ENCODE measurements at places on chromosomes 11 and 22.

DNA sequence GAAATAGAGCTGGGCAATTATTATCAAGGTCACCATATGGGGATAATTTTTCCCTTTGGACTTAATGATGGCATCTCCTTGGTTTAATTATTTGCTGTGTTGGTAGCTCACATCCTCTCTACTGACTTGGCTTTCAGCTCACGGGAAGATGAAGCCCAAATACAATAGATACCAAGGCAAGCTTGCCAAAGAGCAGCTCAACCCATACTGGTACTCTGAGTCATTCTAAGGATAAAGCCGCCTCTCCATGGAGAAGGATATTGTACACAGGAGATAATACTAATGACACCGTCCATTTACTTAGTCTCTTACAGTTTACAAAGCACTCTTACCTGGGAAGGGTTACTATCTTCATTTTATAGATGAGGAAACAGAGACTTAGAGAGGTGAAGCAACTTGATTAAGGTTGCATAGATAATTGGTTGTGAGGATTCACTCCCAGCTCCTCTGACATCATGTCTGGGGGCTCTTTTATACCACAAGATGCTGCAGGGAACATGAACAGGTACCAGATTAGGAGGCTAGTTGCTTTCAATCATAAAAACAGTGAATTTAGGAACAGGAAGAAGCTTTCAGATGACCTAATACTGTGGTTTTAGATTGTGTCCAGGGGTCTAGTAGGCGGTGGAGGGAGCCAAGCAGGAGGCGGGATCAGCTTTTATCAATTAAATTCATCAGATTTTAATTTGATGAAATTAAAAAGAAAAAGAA lies 48.3 kb upstream of the PICALM start:
- peak; percentile 16 for DNase-seq

DNA sequence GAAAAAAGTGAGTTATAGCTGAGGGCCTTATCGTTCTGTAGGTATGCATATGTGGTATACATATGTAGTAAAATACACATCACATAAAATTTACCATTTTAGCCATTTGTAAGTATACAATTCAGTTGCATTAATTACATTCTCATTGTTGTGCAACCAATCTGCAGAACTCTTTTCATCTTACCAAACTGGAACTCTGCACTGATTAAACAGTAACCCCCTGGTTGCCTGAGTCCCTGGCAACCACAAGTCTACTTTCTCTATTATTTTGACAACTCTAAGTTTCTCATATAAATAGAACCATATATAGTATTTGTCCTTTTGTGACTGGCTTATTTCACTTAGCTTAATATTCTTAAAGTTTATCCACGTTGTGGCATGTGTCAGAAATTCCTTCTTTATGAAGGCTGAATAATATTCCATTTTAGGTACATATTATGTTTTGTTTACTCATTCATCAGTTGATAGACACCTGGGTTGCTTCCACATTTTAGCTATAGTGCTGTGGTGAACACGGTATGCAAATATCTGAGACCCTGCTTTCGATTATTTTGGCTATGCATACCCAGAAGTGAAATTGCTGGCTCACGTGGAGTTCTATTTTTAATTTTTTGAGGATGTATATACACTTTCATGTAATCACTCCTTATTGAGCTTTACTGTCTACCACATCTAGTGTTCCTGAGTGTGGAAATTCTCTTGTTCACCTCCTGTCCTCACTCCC lies 1.6 kb upstream of the DDX10 start:
- no peak for DNase-seq

DNA sequence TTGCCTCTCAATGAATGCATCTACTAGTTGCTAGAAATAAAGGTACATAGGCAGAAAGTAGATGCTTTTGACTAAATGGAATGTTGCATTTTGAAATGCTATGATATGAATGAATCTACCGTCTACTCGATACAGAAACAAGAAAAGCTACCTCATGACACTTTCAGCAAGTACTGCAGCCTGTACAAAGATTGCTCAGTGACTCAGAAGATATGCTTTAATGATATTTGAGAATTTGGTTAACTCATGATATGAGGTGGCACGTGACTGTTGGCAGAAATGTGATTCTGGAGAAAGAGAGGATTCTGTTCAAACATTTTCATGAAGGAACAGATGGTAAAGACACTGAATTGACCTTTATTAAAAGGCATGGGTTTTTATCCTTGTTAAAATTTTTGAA lies 76.0 kb downstream of the HSD17B12 start:
- peak; percentile 22 for DNase-seq

GRCh38 chr11:35288817-35289541 lies 130.4 kb downstream of the SLC1A2 start:
- DNase-seq, result peak; percentile 91

- peak; percentile 37 for DNase-seq
These were observed 610.7 kb downstream of the NTM start for GRCh38 chr11:131980888-131981668.

DNA sequence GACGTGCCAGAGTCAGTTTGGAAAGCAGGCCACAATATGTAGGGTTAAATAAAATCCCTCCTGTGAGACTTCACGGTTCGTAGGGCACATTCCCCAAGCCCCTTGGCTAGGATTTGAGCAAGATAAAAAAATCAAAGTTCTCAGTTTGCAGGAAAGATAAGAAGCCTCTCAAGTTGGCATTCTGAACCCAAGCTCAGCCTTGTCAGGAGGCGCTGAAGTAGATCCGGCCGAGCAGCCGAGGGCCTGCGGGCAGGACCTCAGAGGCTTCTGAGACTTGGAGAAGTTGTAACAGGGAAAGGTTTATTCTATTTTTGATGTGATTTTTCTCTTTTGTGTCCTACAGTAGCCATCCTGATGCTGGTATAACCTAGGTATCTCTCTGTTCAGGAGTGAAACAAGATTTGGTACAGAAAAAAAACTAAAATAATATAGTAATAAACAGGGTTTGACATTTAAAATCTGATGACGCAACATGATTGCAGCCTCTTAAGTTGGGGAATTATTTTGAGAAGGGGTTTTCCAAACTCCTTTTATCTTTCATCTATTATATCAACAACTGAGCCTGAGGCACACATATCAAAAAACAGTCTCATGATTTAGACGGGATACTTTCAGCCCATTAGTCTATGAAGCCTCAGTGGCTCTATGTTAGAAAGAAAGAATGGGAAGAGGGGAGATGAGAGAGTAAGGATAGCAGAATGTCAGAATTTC lies 10.1 kb downstream of the PATE2 start:
- no peak for DNase-seq

DNA sequence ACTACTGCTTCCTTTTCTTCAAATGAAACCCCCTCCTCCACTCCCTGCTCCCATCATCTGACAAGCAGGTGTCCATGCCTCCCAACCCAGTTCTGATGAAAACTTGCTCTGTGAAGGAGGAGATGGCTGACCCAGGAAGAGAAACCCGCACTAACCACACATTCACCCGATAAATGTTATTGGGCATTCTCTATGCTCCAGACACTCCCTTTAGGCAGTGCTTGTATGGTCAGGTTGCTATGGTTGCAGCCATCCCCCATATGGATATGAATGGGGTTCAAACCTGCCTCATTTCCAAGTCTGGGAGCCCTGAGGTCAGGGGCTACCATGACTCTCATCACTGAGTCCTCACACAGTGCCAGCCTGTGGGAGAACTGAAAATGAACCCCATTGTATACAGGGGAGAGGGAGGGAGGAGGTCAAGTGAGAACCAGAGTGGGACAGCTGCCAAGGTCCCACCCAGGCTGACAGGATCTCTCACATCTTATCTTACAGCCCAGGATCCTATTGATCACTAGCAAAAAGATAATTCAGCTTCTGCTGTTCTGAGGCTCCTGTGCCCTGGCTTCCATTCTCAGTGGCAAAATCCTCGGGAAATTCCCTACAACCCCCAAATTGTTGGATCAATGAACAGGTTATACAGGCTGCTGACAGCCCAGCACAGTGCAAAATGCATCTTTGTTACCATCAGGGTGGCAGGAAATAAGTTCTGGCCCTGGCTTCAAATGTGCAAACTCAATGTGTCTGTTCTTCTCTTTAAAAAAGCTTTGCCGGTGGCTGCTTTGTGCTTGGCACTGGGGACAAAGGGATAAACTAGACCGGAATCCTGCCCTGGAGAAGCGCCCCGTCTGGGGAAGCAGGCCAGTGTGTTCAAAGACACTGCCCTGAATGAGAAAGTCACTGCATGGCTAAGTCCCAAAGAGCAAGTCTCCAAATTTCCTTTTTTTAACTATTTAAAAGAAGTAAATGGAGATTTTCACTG lies 22.7 kb upstream of the ACER3 start:
- DNase-seq, result no peak

- DNase-seq, result peak; percentile 9
These were observed 41.3 kb upstream of the SLN start for GRCh38 chr11:107752949-107753822.

GRCh38 chr11:1839924-1840779 lies 1.4 kb downstream of the TNNI2 start:
- DNase-seq, result no peak

DNA sequence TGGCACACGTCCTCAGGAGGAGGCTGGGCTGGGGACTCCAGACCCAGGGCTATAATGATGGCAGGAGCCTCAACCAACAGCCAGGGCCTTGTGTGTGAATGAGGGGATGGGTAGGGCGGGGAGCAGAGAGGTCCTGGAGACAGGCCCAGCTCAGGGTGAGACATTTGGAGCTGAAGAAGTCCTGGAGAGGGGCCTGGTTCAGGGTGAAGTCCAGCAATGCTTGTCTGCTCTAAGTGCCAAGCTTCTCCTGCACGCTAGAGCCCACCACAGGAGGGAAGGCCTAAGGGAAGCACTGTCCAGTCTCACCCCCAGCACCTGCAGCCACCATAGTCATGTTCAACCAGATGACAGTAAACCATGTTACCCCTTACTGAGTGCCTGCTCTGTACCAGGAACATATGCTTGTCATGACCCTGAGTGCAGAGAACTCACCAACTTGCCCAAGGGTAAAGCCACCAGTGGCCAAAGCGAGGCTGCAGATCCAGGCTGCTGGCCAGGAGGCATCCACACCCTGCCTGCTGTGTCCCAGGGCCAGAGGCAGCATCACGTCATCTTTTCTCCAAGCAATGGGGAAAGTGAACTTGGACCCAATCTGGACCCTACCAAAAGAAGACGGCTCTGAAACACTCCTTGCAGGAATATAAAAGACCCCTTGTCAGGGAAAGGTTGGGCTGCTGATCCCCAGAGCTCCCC lies 24.0 kb downstream of the LMO1 start:
- DNase-seq, result no peak

GRCh38 chr11:986270-986951 lies 50.1 kb downstream of the MUC6 start:
- DNase-seq, result no peak

GRCh38 chr22:27407369-27407985 lies 394.1 kb downstream of the MN1 start:
- DNase-seq, result no peak

GRCh38 chr11:100785148-100785983 lies 98.3 kb downstream of the ARHGAP42 start:
- DNase-seq, result no peak

GRCh38 chr22:45584621-45585436 lies 82.1 kb downstream of the FBLN1 start:
- DNase-seq, result no peak

GRCh38 chr22:34993548-34993947 lies 72.4 kb upstream of the ISX start:
- no peak for DNase-seq

GRCh38 chr22:20989323-20990138 lies 7.4 kb downstream of the LZTR1 start:
- peak; percentile 38 for DNase-seq

DNA sequence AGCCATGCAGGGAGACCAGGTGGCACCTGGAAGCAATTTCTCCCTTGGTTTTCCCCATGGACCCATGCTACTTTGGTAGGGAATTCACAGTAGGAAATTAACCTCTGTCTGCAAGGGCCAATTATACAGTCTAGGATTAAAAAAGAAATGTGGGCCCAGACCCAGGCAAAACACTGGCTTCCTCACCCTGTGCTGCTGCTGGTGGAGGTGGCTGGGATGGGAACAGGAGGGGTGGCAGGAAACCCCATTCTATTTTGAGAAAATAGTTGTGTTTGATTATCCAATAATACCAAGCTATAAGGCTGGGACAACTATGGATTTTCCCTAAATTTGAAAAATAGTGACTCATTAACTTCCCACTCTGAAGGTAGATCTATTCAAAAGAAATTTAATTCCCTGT lies 417.0 kb upstream of the NARS2 start:
- no peak for DNase-seq

DNA sequence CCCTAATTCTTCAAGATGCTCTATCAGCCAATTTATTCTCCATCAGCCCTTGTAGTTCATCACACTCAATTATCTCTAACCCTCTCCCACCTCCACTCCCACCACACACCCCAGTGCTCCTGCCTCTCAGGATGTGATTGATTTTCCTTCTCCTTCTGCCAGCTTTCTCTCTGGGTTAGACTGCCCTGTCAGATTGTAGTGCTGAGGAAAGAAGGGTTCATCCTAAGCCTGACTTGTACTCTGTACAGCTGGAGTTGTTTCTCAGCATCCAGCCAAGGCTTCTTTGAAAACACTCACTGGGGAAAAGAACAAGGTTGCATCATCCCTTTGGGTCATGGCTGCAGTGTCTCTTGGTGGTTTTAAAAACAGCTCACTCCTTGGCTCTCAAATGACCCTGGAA lies 61.2 kb downstream of the CECR2 start:
- DNase-seq, result peak; percentile 65

DNA sequence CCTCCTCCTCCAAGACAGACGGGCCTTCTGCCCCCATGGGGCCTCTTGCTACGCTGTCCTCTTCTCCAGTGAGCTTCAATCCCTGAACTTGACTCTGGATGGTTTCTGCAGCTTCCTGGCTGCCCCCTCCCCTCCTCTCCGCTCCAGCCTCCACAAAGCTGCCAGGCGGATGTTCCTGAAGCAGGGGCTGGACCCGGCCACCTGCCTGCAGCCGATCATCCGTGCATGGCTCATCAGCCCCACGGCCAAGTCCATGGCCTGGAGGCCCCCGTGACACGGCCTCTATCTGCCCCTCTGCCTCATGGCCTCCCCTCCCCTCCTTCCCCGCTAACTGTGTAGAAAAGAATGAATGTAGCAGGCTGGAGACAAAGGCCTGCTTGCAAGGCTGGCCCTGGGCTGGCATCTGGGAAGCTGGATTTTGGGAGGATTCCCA lies 6.8 kb upstream of the SUN2 start:
- no peak for DNase-seq

GRCh38 chr11:66363805-66364535 lies 7.6 kb downstream of the SLC29A2 start:
- DNase-seq, result no peak

DNA sequence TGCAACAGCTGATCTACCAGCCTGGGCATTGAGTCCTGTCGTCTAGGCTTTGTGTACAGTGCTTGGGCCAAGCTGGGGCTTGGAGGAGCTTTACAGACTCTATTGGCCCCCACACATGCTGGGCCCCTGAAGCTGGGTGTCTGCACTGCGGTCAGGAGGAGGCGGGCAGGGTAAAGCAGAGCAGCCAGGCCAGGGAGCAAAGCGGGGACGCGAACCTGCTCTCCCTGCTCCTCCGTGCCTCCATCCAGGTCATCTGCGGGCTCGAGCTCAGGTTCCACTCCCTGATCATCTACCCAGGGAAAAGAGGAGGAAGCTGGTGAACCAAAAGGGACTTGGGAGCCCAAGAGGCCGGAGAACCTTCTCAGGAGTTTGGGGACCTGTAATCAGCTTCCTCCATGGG lies 27.0 kb downstream of the USH1C start:
- no peak for DNase-seq

GRCh38 chr22:24402460-24403192 lies 24.8 kb upstream of the ADORA2A start:
- peak; percentile 94 for DNase-seq

GRCh38 chr22:30105483-30105882 lies 25.2 kb downstream of the HORMAD2 start:
- DNase-seq, result no peak

- no peak for DNase-seq
These were observed 2.0 kb downstream of the ART5 start for GRCh38 chr11:3639841-3640240.

GRCh38 chr11:27847496-27847895 lies 147.2 kb upstream of the BDNF start:
- no peak for DNase-seq
